ENCODE measurements at places on chromosomes 3 and 15.

GRCh38 chr15:68552773-68553172, 26.0 kb upstream of the CORO2B start:
- DNase-seq = no peak

GRCh38 chr15:80745888-80746287, 33.3 kb upstream of the CEMIP start:
- DNase-seq = no peak

GRCh38 chr15:25739687-25740121, 123.4 kb downstream of the ATP10A start:
- no peak for DNase-seq

DNA sequence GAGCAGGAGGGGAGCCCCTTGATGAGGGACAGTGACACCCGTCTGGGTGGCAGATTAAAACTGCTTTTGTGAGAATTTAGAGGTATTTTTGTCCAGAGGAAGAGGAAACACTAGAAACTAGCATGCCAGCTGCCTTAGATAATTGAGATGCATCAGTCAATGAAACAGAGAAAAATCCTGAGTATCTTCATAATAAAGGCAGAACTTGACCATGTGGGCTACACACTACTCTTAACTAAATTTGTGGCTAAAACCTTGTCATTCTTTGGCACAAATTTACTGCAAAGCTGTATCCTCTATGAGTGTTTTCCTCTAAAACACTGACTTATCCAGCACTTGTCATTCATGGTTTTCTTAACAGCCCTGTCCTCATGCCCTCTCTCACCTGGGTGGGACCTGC, 259.7 kb upstream of the TPM1 start:
- no peak for DNase-seq

DNA sequence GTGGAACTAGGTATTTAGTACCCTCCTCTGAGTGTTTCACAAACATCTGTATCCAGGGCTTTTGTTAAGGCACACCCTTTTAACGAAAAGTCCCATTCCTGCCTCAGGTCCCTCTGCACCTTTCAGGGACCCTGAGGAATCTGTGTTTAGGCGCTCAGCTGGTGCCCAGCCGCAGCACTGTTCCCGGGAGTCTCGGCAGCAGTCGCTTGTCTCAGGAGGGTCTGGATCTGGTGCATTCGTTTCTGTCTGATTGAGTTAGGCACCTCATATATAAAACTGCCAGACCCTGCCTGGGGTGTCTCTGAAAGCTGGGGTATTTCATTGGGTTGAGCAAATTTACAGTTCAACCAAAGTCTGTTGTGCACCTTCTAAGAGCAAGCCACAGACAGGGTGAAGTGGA, 162.8 kb upstream of the TOPAZ1 start:
- no peak for DNase-seq

GRCh38 chr3:170768334-170768801, 101.6 kb downstream of the RPL22L1 start:
- no peak for DNase-seq
